Esophagus squamous epithelium (tissue), 5 donors: ENCODE measurements at places on chromosomes 6 and 20.

DNA sequence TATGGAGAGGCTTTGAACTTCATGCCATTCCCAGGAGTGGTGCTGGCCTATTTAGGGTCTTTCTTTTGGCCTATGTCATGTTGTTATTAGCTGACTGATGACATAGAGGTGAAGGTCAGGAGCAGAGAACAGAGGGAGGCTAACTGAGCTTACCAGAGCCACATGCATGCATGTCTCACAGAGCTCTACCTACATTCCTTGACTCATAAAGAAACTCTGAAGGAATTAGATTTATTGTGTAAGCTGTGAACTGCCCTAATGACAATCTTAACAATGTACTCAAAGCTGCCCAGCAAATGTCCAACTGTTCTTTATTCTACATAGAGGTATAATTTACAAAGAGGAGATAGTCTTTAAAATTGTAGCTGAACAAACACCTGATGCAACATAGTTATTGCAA lies 192.7 kb upstream of the CNR1 start:
- DNase-seq = no peak

GRCh38 chr6:2433711-2434110 lies 188.3 kb upstream of the GMDS start:
- no peak for DNase-seq

DNA sequence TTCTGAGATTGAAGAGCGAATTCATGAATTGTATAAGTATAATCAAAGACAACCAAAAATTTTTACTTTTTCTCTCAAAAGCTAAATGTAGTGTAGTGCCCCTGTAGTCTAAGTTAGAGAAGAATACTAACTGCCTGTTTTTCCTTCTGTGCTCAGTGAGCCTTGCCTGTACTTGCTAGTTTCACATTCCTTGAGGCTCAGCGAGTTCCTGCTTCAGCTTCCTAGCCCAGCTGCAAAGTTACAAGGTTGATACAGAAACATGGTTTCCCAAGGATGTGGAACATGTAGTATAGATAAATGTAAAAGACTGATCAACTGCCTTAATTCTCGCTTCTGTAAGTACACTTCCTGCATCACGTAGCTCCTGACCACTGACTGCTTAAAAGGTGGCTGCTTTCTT lies 33.1 kb upstream of the SEC63 start:
- no peak for DNase-seq

- no peak for DNase-seq
These were observed 223.0 kb downstream of the NFATC2 start for GRCh38 chr20:51319522-51319921.

DNA sequence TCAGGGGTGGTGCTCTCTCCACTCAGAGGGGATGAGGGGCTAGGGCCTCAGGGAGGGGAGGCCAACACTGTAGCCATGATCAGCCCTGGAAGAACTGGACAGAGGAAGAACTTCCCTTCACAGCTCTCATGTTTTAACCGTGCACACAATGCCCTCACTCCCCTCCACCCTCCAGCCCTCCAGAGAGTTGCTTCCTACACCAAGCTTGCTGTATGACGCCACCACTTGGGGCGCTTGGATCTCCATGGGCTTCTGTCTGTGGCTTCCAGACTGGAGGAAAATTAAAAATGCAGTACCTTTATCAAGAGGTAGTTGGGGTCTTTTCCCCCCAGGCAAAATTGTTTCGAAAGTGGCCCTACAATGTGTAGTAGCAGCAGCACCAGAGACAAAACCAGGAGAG lies 48.4 kb downstream of the ARHGAP40 start:
- no peak for DNase-seq

GRCh38 chr6:75106426-75106825 lies 99.4 kb downstream of the COL12A1 start:
- DNase-seq = no peak

DNA sequence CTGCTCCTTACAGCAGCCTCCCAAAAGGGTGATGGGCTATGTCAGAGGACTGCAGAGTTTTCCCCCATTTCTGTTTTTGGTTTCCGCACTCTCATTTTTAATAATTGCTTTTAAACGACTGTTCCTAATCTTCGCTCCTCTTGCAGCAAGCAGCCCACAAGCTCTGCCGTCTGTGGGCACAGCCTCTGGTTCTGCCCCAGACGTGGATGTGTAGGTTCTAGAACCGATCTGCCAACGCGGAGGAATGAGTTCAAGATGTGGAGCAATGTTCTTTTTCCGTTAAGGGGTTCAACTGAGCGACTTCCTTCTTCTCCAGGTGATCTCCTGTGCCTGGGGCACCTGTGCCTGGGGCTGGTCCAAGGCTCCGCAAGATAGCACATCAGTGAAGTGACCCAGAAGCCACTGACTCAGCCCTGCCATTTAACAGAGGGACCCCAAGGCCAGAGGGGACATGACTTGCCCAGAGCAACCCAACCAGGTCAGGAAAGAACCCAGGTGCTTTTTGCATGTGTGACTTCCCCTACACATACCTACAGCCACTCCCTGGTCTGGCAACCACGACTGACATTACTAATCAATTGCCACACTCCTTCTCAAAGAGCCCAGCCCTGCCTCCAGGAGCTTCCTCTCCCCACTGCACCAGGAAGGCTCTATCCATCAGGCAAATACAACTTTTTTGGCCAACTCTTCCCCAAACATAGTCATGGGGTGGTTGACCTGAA lies 22.7 kb downstream of the PMEPA1 start:
- no peak for DNase-seq

- no peak for DNase-seq
These were observed 46.9 kb downstream of the GFRA4 start for GRCh38 chr20:3616250-3616649.
